Pancreas (tissue), 10 donors: ENCODE measurements at places on chromosomes 11 and 22. TPM values are rescaled to one million over a fixed set of nuclear protein-coding genes. Genes with fewer than 3 reads are reported as not detected.

DNA sequence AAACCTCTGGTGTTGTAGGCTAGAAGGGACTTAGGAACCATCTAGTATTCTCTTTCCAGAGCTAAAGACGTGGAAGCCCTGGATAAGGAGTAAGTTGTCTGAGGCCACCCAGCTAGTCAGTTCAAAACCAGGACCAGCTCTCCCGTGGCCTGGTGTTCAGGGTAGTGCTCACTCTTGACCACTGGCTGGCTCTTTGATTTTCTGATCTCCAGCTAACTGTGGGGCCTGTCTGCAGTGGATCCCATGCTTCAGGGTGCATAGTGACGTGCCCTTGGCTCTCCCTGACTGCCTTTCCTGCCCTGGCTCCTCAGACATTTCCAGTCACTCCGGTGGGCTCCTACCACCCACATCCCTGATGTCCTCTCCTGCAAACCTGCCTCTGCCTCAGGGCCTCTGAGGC is 1.3 kb downstream of the CLMP start:
- DNase-seq = no peak
- no peak overlapping the region for H3K27ac ChIP-seq
- no peaks in the 10 kb centered on the region for H3K27me3 ChIP-seq
- no peaks in the 10 kb centered on the region for H3K36me3 ChIP-seq

- H3K36me3 ChIP-seq = no peaks in the 10 kb centered on the region
- H3K27me3 ChIP-seq = no peaks in the 10 kb centered on the region
- H3K27ac ChIP-seq = no peak overlapping the region
- DNase-seq = no peak
- no peak overlapping the region for H3K4me3 ChIP-seq
These were observed 6.1 kb upstream of the ANO1 start for GRCh38 chr11:70071996-70072395.

DNA sequence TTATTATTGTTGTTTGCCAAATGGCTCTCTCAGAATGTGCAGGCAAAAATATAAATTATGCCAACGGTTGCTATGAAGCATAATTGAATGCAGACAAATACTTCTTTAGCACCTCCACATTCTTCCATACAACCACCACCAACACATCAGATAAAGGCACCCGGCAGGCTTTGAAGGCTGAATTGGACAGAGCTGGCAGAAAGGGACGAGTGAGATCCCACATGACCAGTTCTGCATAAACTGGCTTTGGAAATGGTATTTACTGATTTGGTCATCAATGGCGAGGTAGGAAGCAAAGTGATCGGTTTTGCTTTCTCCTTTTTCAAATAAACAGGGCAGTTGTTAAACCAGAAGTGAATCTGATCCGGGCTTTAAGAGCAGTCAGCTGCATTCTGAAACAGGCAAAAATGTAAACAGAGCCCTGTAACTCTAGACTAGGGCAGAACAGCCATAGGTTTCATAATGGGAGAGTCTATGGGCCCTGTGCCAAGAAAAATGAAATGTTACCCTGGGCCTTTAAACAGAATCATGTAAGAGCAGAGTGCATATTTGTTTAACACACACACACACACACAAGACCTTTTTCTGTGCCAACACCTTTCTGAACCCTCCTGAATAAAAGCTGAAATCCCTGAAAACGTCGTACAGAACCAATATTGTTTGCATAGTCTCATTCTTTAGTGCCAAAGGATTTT is 97.7 kb downstream of the MPPED2 start:
- H3K27me3 ChIP-seq = no peaks in the 10 kb centered on the region
- peak overlapping the region; percentile 56 for H3K27ac ChIP-seq
- DNase-seq = no peak
- H3K36me3 ChIP-seq = no peaks in the 10 kb centered on the region
- H3K4me3 ChIP-seq = peak overlapping the region; percentile 8

DNA sequence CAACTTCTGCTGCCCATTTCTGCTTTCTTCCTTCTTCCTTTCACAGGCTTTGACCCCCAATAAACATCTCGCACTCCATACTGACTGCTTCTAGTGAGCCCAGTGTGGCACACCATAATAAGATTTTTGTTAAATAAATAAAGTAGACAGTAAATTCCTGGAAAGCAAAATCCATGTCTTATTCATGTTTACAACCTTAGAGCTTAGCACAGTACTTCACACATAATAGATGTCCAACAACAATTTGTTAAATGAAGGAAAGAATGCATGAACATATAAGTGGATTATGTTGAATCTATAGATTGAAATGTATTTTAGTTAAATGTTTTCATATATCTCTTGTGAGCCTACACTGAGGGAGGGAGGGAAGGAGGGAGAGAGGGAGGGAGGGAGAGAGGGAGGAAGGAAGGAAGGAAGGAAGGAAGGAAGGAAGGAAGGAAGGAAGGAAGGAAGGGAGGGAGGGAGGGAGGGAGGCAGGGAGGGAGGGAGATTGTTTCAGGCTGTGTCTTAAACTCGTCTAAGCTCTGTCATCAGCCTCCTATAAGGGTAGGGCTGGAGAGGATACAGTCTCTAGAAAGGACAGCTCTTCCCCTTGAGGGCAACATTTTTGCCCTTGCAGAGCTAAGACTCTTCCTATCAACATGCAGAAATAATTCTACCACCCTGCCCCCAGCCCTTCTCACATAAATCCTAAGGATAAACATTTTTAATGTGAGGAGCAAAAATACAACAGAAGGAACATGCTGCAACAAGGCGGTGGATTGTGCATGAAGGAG is 168.1 kb downstream of the BARX2 start:
- no peaks in the 10 kb centered on the region for H3K36me3 ChIP-seq
- DNase-seq = no peak
- H3K27me3 ChIP-seq = no peaks in the 10 kb centered on the region
- H3K27ac ChIP-seq = no peak overlapping the region
- no peaks in the 10 kb centered on the region for H3K4me1 ChIP-seq
- H3K4me3 ChIP-seq = no peak overlapping the region

DNA sequence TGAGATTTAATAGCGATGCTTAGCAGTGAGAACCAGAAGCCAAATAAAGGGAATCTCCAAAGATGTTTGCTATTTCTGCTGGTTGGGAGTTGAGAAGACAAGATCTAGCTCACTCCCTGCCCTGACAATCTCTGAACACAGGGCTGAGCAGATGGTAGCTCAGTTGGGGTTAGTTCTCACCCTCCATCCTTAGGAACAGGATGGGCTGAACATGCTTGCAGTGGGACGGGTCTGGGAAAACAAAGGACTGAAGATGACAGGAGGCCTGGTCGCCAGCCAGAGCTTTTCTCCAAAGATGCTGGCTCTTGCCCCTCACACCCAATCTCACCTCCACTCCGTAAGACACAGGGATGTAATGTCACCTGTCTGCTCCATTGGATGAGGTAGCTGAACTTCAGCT is 72.7 kb downstream of the SC5D start:
- no peaks in the 10 kb centered on the region for H3K27me3 ChIP-seq
- DNase-seq = no peak

GRCh38 chr11:95659088-95659487 is 130.5 kb downstream of the FAM76B start:
- H3K4me1 ChIP-seq = no peaks in the 10 kb centered on the region
- H3K27ac ChIP-seq = no peak overlapping the region
- H3K36me3 ChIP-seq = no peaks in the 10 kb centered on the region
- DNase-seq = no peak

DNA sequence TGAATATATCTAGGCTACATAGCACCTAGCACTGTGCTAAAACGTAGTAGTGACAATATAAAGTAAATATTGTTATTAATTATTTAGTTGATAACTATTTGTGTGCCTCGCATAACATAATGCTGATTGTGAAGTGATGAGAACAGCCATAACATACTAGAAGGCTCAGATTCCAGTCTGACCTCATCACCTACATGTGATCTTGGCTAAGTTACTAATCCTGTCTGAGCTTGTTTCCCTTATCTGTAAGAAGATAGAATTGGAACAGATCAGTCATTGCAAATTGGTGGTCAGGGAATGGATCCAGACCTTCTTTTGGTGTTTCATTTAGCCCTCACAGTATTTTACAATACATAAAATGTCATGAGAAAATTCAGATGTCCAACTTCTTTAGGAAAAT is 103.4 kb upstream of the SEZ6L start:
- no peaks in the 10 kb centered on the region for H3K27me3 ChIP-seq
- H3K4me3 ChIP-seq = no peak overlapping the region
- H3K27ac ChIP-seq = no peak overlapping the region
- no peak for DNase-seq
- no peaks in the 10 kb centered on the region for H3K4me1 ChIP-seq

DNA sequence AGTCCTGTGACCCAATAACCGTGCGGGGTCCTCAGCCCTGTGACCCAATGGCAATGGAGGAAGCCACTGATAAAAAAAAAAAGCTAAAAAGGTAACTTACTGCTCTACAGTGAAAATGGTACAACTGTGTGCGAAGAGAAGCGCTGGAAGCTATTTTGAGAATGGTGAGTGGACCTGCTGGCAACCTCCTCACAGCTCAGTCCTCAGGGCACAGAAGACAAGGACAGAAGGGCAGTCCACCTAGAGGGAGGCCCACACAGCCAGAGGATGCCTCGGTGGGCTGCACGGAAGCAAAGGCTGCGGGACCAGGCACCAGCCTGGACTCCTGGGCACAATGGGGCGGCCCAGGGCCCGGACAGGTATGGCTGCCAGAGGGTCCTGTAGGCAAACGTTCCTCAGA is 35.6 kb downstream of the BRD1 start:
- H3K27me3 ChIP-seq = no peaks in the 10 kb centered on the region
- peak; percentile 18 for DNase-seq
- H3K4me3 ChIP-seq = no peak overlapping the region
- no peak overlapping the region for H3K27ac ChIP-seq
- no peaks in the 10 kb centered on the region for H3K4me1 ChIP-seq

DNA sequence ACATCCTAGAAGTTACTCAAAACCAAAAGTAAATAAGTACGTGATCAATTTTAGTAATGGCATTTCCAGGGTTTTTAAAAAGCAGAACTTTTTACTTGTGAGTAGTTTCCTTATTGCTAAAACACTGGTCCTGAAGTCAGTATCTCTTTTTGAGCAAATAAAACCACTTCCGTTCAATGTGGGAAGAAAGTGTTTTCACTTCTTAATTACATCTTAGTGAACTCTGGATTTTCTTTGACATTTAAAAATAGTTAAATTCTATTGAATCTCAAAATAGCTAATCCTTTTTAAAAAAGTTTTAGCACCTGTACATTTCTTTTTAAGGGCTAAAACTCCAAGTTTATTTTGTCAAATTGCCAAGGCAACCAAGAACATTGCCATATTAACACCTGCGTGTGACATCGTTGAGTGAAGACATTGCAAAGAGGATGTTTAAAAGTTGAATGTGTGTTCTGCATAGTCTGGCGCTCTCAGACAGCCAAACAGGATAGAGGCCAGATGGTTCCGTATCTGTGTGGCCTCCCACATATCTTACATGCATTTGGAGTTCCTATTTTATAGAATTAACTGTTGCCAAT is 17.2 kb upstream of the OR5B21 start:
- H3K27ac ChIP-seq = no peak overlapping the region
- DNase-seq = no peak
- peaks cover 10% of the 10 kb centered on the region for H3K36me3 ChIP-seq

GRCh38 chr11:134740590-134741261 is 328.7 kb upstream of the B3GAT1 start:
- no peak overlapping the region for H3K27ac ChIP-seq
- no peaks in the 10 kb centered on the region for H3K4me1 ChIP-seq
- H3K4me3 ChIP-seq = no peak overlapping the region
- H3K36me3 ChIP-seq = no peaks in the 10 kb centered on the region
- H3K27me3 ChIP-seq = no peaks in the 10 kb centered on the region

GRCh38 chr11:125999234-125999880 is 53.5 kb downstream of the VSIG10L2 start:
- H3K27ac ChIP-seq = no peak overlapping the region
- H3K4me1 ChIP-seq = no peaks in the 10 kb centered on the region
- DNase-seq = no peak
- no peak overlapping the region for H3K4me3 ChIP-seq
- no peaks in the 10 kb centered on the region for H3K36me3 ChIP-seq

GRCh38 chr11:9720290-9720630 is 56.4 kb downstream of the SWAP70 start:
- no peak for DNase-seq
- no peak overlapping the region for H3K27ac ChIP-seq
- no peaks in the 10 kb centered on the region for H3K27me3 ChIP-seq

- no peak for DNase-seq
- no peak overlapping the region for H3K4me3 ChIP-seq
- H3K36me3 ChIP-seq = no peaks in the 10 kb centered on the region
- no peaks in the 10 kb centered on the region for H3K27me3 ChIP-seq
- no peak overlapping the region for H3K27ac ChIP-seq
These were observed 780.9 kb downstream of the ETS1 start for GRCh38 chr11:127806501-127806900.

DNA sequence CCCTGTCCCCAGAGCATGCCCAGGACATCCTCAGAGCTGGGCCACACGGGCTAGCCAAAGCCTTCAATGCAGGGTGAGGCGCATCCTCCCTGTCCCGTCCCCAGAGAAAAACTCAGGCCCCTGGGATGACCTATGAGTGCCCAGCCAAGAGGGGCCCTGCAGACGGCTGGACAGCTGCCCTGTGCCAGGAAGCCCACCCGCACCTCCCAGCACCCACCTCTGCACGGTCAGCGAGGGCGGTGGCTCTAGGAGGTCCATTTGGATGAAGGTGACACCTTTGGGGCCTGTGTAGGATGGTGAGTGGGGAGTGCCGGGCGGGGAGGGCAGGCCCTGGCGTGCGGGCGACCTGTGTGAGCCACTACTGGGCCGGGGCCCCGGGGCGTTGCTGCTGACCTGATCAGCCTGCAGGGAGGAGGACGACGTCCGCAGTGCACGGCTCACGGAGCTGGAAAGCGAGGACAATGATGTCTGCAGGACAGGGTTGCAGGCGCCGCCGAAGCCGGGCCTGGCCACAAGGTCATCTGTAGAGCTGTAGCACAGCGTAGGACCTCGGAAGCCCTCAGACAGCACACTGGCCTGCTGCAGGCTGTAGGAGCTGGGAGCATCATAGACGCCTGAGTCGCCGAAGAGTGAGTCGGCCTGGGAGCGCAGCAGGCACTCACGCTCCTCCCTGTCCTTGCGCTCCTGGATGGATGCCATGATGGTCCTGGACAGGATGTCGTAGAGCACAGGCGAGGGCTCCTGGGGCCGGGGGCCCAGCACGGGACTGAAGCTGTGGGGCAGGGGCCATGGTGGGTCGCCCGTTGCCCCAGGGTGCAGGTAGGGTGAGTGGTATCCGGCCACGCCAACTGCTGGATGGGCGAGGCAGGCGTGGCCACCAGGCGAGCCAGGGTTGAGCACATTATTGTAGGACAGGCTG is 180.5 kb downstream of the IGLL1 start:
- no peaks in the 10 kb centered on the region for H3K36me3 ChIP-seq
- H3K27ac ChIP-seq = no peak overlapping the region
- H3K27me3 ChIP-seq = no peaks in the 10 kb centered on the region
- no peak overlapping the region for H3K4me3 ChIP-seq
- DNase-seq = no peak

- H3K27ac ChIP-seq = no peak overlapping the region
- H3K36me3 ChIP-seq = no peaks in the 10 kb centered on the region
- no peaks in the 10 kb centered on the region for H3K27me3 ChIP-seq
- no peaks in the 10 kb centered on the region for H3K4me1 ChIP-seq
- H3K4me3 ChIP-seq = no peak overlapping the region
- DNase-seq = no peak
These were observed 18.7 kb downstream of the LDLRAD3 start for GRCh38 chr11:35962369-35963138.

GRCh38 chr11:127393460-127393997 is 393.0 kb upstream of the KIRREL3 start:
- no peaks in the 10 kb centered on the region for H3K36me3 ChIP-seq
- H3K27ac ChIP-seq = no peak overlapping the region
- H3K4me1 ChIP-seq = no peaks in the 10 kb centered on the region

CNIH2 gene
- 2.6 TPM for total RNA-seq

MUC2 gene
- total RNA-seq = not detected

CRYAB gene
- total RNA-seq = 19.3 TPM

OSM gene
- 0.38 TPM for total RNA-seq

THRSP gene
- total RNA-seq = not detected
